ENCODE measurements at places on chromosomes 11 and 22.

- no peak for DNase-seq
Observed at GRCh38 chr11:18699848-18700261, 1.3 kb downstream of the TMEM86A start.

DNA sequence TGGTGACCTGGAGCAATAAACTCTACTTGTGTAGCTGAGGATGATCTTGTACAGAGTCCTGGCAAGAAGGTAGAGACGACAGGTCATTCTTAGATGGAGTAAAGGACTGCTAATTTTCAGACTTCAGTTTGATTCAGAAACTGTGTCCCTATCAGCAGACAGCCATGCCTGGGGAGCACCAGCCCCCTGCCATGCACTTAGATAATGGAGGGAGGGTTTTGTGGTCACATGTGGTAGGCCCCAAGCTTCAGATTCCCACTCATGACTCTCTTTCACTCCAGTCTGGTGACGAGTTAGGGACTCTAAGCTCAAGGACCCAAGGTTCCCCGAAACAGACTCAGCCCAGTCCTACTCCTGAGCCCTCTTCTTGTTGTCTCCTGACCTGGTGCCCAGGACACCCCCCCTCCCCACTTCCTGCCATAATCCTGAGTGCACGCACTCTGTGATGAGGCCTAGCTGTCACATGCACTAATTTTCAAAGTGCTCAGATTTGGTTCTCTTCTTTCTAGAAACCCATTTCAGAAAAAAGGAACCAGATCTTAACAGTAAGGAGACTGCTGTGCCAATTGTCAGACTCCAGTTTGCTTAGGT is 10.2 kb upstream of the AMPD3 start:
- DNase-seq, result no peak

GRCh38 chr22:17368144-17368543 is 1.1 kb upstream of the CECR2 start:
- DNase-seq, result no peak

DNA sequence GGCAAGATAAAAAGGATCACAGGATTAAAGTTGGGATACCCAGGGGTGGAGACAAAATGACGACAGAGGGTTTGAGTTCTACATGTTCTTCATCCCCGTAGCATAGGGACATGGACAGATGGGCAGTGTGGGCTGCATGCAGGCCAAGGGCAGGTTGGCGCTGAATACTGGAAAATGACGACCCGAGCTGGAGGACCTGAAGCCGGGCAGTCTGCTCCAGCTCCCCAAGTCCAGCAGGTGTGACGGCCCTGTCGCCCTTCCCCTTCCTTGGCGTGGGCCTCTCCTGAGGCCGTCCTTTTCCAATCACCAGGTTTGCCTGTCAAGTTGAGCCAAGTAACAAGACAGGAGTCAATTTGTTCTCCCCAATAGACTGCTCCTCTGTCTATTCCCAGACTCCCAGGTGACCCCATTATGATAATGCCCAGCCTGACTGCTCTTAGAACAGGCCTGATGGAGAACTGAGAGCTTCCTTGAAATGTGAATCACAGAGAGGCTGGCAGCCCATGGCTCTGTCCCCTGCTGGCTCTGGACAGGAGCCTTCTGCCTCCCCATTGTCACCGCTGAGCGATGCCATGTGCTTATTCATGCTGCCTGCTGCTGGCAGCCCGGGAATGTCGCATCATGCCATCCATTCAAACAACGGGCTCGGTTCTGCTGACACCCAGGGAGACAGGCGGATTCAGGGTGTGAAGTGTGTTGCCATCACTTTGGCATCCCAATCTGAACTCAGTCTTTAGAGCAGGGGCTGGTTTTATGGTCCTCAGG is 392.1 kb downstream of the NTM start:
- DNase-seq, result no peak

GRCh38 chr11:59284773-59285129 is 72.0 kb upstream of the MPEG1 start:
- no peak for DNase-seq

- no peak for DNase-seq
Observed at GRCh38 chr11:8768625-8769333, 86.2 kb downstream of the RPL27A start.

DNA sequence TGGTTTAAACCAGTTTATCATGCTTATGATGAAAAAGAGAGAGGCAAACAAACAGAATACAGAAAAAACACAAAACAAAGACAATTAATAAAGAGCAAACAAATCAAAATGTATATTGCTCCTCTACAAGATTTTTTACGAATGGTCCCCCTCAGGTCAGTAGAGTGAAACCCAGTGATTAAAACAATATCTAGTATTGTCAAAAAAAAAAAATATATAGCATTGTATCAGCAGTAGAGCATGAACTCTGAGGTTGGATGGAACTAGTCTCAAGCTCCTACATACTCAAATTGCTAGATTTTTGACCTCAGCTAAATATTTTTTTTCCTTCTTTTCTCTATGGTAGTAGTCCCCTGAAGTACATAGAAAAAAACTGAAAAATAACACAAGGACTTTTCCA is 290.3 kb upstream of the LUZP2 start:
- no peak for DNase-seq

GRCh38 chr11:88174709-88175568 is at the start of gene RAB38:
Gene RAB38, minus strand, starts transcription at chr11:88175443. Its CDS starts 59 bp downstream, at chr11:88175384.
- DNase-seq, result no peak

DNA sequence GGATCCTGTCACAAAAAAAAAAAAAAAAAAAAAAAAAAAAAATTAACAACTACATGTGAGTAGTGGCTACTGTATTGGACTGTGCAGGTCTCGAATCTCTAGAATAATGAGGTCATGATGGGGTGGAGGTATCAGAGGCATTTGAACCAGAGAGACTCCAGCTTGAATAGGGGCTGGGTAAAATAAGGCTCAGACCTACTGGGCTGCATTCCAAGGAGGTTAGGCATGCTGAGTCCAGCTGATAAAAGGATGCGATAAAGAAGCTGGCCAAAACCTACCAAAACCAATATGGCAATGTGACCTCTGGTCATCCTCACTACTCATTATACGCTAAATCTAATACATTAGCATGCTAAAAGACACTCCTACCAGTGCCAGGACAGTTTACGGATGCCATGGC is 5.9 kb upstream of the PACSIN3 start:
- DNase-seq, result no peak

- no peak for DNase-seq
Observed at GRCh38 chr11:70577258-70577603, 178.9 kb downstream of the CTTN start.

GRCh38 chr22:36359470-36359996 is 28.2 kb downstream of the MYH9 start:
- DNase-seq, result no peak

DNA sequence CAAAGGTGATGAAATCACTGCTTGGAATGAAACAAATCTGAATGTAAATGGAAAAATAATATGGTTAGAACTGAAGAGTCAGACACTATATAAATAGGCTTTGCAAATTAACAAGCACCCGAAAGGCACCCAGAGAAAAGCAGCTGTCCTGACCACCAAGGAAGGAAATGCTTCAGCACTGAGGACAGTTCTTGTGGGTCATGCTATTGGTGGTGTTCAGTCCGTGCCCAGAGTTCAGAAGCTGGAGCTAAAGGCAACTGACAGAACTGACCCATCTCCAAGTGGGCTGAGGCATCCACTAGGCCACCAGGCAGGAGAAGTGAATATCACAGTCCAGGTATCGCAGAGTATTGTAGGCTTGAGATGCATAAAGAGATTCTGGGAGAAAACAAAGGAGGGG is 208.9 kb downstream of the OPCML start:
- no peak for DNase-seq

DNA sequence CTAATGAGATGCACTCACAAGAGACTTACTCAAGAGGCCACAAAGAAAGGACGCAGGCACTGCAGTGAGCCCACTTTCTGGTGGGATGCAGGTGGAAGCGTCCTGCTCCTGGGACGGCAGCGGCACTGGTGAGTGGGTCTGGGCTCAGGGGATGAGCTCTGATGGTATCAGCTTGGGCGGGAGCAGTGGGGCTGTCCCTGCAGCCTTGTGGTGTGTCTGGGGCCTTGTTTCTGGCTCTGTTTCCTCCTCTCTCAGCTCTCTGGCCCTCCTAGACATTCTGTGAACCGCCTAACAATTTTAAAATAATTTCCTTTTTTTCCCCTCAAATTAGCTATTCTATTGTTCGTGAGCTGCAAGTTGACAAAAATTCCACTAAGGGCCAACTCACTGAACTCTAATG is 8.8 kb upstream of the ST14 start:
- DNase-seq, result no peak

DNA sequence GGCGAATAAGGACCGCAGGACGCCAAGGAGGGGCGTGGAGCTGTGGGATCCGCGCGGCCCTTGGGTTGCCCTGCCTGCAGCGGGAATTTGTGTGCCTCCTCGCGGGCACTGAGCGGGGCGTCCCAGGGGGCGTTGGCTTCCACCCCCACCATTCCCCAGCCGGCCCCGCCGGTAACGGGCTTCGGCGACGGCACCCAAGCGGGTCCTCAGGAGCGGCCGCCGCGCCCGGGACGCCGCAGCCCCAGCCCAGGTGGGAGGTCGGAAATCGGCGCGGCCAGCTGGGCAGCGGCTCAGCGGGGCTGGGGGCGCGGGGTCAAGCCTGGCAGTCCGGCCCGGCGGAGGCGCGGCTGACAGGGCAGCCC is 320 bp downstream of the CLTCL1 start:
- no peak for DNase-seq

GRCh38 chr11:9017773-9018172 is 14.0 kb upstream of the NRIP3 start:
- DNase-seq, result no peak

DNA sequence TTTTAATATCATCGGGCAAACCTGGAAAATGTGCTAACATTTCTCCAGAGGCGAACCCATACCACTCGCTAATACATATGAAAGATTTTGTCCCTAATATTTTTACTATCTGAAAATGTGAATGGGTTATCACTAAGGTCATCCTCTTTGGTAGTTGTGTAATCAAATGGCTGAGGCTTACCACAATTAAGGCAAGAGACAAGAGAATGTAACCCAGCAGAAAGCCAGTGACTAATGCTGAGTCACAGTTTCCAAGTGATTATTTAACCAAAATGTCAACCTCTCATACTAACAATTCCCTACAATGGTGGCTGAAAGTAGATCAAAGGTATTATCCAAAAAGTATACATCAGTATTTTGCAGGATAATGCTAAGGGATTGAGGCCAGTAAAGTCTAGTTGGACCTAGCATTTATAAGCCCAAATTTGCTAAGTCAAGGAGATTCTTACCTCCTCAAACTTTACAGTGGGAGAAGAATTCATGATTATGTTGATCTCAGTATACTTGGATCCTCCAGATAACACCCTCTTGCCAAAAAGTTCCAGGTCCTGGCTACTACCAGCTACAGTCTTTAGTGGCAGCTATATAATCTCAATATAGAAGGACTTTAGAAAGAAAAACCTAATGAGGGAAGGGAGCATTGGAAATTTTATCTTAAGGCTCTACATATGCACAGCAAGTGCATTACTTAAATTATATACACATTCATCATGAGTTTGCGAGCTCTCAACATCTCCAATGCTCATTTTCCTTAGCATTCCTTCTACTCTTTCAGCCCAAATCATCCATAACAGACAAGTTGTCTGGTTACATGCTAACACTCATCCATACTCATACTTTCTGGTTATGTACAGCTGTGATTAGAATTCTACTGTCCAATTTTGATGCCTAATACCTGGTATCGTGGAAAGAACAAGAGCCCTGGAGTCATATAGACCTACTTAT is 25.4 kb downstream of the SIK3 start:
- DNase-seq, result no peak

- no peak for DNase-seq
Observed at GRCh38 chr11:117638911-117639543, 158.0 kb downstream of the DSCAML1 start.
